GM03348 (cell line): ENCODE measurements at places on chromosomes 16 and 17.

DNA sequence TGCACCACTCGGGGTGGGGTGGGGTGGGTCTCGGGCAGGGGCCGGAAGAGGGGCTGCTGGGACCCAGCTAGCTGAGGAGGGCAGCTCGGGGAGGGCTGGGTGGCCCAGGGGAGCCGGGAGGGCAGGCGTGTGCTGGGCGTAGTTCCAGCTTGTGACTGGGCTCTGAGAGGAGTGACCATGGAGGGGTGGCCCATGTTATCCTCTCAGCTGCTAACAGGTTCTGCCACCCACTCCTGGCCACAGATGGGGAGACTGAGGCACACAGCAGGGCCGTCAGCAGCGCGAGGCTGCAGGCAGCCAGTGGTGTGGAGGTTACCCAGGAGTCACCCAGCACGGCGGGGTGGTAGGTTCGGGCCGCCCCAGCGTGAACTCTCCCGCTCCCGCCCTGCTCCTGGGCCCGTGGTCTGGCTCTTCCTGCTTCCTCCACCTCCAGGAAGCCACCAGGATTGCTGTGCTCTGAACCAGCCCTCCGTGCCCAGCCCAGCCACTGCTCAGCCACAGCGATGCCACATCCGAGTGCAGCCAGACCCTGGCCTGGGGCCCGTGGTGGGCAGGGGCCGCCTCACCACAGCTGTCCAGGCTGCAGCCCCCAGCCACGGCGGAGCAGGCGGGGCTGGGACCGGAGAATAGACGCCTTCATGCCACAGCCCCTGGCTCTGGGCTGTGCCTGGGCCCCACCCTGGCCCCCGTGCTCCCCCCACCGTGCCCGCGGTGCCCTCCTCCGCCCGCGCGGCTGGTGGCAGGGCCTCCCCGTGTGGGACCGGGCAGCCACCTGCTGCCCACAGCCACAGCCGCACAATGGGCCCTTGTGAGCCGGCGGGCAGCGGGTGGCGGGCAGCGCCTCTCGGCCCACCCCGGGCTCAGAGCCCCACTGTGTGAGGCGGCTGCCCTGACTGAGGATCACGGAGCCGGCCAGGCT, 26.3 kb upstream of the SSTR5 start:
- no peak for DNase-seq

GRCh38 chr16:11090232-11090631, 145.9 kb downstream of the CLEC16A start:
- no peak for DNase-seq

DNA sequence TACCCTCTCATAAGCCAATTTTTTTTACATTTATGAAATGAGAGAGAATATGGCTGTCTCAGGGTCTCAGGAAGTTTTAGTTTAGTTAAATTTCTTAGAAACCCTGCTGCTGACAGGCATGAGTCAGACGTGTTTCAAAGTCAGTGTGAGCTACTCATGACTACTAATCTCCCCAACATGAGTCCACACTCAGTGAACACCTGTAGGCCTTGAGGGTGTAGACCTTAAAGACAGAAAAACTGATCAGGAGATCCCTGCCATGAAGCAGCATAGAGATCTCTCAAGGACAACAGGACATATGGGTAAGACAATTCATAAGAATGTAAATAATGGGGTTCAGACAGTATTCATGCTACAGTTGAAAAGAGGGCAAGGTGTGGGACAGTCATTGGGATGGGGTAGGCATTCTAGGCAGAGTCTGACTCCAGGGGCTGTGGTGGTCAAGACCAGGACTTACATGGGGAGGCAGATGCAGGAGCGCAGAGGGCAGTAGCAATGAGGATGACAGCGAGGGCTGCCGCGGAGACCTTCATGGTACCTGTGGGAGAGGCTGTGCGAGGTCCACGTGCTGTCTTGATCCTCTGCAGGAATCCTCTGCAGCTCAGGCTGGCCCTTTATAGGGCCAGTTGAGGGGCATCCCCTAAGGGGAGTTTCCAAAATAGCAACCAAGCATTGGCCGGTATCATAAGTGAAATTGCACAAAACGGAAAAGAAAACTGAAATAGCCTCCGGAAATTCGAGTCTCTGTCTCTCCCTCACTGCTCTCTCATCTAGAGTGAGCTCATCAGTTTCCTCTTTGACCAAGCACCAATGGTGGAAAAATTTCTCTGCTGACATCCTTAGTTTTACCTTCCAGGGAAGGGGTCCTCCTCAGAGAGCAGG, at the start of gene CCL5:
TSS of gene CCL5 (minus strand) at position 588 of the 882 bp plus-strand sequence.
- DNase-seq = no peak

DNA sequence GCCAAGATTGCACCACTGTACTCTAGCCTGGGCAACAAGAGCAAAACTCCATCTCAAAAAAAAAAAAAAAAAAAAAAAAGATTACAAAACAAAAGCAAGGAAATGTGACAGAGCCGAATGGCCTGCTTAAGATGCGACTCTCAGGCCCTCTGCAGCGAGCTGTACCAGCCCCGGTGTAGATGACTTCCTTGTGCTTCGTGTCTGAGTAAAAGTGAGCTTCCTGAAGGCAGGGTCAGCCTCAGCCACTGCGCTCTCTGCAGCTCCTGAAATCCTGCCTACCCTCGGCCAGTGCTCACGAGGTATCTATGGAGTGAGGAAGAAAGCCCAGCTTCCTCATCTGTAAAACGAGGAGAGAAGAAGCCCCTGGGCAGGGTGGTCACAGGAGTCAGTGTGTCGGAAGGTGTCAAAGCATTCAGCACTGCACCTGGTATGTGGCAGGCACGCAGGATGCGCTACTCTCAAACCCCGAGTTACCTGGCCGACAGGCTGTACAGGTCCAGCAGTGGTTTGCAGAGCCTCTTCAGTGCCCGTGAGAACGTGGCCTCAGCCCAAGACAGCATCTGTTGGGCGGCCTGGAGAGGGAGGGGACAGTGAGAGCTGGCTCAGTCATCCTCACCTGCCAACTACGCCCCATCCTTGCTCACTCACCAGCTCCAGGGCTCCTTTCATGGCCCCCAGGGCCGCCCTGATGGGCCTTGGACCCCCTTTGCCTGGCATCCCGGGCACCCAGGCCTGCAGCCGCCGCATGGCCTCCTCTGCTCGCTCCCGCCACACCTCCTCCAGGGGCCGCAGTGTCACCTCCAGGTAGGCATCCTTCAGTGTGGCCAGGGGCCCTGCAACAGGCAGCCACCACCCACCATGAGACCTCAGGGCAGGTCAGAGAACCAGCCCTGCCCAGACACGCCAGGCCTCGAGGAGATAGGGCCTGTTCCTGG, 44.6 kb downstream of the RMI2 start:
- DNase-seq = no peak

DNA sequence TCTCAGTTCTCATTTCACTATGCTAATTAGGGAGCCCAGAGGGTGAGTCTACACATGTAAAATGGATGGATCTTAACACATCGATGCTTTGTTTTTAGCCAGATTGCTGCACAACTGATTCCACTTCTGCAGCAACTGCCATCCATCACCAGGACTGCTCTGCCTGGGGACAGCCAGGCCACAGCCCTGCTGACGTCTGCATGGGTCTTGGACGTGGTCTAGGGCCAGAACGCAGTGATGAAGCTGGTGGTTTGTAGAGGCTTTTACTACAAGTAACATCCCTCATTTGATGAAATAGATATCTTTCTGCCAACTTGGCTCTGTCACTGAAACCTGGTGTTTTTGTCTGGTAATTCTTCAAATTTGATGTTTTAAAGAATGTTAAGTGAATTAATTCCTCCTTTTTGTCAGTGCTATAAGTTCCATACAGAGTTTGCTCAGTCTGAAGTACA, 50.6 kb downstream of the MARCHF10 start:
- no peak for DNase-seq

DNA sequence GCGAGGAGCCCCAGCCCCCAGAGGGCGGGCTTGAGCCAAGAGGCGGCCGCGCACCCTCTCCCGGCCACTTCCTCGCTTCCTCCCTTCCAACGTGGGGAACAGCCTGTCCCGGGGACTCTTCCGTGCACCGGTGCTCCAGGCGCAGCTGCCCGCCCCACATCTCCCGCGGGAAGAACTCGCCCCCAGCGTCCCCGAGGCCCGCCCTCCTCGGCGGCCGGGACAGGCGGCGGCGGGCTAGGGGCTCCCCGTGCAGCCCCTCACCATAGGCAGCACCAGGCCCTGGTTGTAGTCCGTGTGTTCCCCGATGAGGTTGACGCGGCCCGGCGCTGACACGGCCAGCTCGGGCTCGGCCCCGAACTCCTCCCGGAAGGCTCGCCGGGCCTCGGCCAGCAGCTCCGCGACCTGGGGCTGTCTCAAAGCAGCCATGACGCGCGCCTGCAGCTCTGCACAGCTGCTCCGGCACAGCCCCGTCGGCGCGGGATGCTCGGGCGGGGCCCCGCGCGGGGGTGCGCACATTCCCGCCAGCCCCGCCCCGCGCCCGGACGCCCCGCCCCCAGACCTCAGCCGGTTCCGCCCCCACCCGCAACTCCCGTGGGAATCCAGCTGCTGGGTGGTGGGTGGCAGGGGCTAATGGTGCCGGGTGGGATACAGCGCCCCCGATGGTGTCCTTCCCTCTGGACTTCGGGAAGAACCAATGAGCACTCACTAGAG, at the start of gene GALK1:
TSS of gene GALK1 (minus strand) at position 482 of the 711 bp plus-strand sequence. CDS start at position 426, 56 bp downstream.
- DNase-seq = peak; percentile 94

DNA sequence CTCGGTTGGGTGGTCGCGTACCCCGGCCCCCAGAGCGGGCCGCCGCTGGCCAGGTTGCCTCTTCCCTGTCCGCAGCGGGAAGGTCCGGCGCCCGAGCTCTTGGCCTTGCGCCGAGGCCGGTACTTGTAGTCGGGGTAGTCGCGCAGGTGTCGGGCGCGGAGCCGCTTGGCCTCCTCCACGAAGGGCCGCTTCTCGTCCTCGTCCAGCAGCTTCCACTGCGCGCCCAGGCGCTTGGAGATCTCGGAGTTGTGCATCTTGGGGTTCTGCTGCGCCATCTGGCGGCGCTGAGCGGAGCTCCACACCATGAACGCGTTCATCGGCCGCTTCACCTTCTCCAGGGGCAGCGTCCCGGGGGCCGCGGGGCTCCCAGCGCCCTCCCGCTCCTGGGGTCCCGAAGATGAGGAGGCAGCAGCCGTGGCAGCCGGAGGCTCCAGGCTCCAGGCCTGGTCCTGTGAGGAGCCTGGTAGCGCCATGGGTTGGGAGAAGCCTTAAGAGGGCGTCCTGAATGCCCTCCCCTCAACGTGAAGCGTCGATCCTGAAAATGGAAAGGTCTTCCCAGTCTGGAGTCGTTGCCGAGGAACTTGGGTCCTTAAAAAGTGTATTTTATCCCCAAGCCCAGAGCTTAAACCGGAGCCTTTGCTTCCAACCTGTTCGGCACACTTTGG, 558 bp downstream of the SOX15 start:
- DNase-seq = peak; percentile 87

DNA sequence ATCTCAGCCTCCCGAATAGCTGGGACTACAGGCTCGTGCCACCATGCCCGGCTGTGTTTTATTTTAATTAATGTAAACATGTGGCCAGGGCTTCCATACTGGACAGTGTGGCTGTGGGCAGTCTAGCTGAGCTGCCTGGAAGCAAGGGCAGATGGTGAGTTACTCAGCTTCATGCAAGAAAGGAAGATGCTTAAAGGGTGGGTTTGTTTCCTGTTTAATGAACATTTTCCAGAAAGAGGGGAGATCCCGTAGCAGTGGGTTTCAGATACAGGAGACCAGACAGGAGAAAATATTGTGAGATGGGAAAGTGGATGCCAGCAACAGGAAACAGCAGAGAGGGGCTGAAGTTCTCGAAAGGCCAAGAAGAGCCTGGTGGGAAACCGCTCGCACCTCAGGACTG, 7.3 kb downstream of the MAPK8IP3 start:
- no peak for DNase-seq

DNA sequence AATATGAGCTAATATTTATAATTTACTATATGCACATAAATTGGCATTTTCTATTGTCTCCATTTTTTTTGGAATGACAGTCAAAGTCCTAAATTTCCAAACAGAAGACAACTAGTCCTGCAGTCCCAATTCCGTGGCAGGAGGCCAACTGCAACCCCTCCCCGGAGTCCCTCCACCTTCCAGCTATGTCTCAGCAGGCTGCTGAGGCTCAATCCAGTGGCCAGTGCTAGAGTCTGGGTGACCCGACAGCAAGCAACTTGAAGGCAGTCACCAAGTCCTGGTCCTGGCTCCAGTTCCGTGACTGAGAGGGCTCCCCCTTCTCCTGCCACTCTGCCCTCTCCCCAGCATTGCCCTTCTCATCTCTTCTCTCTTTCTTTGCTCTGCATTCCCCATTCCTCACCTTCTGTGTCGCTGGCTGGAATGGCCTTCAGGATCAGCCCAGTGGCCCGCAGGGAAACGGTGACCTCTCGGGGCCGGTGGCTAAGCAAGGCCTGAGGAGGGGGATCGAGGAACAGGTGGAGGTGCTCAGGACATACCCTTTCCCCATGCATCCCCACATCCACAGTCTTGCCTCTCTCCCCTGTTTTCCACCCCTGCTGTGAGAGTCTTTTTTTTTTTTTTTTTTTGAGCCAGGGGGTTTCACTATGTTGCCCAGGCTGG, 22.4 kb upstream of the MFSD6L start:
- DNase-seq = no peak

GRCh38 chr17:44988044-44988942, 20.2 kb upstream of the C1QL1 start:
- no peak for DNase-seq

- DNase-seq = no peak
Measured at GRCh38 chr17:22233382-22233781, 541.1 kb downstream of the KCNJ18 start.

- DNase-seq = no peak
Measured at GRCh38 chr17:38578229-38579082, 27.3 kb downstream of the SRCIN1 start.

- DNase-seq = no peak
Measured at GRCh38 chr17:70646673-70647072, 477.3 kb downstream of the KCNJ2 start.

DNA sequence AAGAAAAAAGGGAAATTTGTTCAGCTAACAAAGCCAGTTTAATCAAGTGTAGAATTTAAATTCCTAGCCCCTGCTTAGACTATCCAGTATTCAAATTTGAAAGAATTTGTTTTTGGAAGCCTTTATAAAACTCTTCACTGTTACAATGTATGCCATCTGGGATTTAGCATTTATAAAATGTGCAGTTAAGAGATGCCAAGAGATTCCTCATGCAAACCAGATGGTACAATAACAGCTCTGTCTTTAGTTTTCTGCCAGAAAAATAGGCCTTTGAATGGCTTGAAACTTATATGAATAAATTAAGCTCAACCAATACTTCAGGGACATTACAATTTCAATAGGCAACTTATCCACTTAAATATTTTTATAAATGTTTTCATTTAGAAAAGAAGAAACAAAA, 6.8 kb upstream of the ANKS4B start:
- no peak for DNase-seq
